ENCODE measurements at places on chromosomes 5 and 9.

DNA sequence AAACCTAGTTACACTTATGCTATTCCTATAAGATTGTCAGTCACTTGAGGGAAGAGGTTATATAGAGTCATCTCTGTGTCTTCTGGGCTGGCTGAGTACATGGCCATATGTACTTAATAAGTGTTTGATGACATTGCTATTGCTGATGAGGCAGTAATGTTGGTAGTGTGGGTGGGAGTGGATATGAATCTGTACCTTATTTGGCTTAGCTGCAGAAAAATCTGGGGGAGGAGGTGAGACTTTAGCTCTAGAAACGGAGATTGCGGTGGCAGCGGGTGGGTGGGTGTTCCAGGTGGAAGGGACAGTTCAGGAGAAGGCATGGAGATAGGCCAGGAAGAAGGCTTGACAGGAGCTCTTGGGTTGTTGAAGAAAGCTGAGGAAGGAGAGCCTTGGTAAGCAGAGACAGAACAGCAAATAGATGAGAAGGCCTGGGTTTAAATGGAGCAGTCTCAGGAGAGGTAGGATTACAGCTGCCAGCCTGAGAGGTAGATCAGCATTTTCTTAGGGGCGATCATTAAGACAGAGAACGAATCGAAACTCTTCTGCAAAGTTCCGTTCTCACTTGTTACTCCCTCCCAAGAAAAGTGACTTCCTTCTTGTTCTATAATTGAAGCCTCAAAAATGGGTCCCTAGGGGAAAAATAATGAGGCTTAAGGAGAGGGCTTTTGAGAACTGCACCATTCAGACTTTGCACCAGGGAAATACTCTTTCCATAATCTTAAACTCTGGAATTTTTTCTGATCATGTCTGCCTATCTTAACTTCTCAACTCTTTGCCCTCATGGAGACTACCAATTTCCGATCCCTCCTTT lies 160.5 kb downstream of the UNC13B start:
- no peak for DNase-seq

DNA sequence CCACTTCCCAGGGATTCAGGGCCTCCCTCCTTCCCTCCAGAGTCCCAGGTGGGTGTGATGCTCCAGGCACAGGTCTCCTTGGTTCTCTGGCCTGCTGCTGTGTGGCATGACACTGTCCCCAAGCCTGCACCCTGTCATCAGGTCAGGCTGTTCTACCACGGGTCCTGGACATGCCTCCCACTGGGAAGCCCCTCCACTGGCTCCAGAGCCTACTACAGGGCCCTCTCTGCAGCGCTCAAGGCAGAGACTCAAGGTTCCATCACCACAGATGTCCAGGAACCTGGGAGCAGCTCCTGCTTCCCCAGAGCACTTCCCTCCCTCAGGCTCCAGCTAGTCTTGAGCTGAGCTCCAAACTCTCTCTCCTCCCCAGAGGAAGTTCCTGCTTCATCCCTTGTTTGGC lies 237.3 kb downstream of the PBX3 start:
- DNase-seq = no peak

- no peak for DNase-seq
Observed at GRCh38 chr5:74155501-74155900, 485.0 kb downstream of the ENC1 start.

- no peak for DNase-seq
Observed at GRCh38 chr9:35293376-35293964, 131.7 kb downstream of the UNC13B start.

GRCh38 chr5:172321593-172321992 lies 38.0 kb upstream of the UBTD2 start:
- DNase-seq = no peak

- DNase-seq = peak; percentile 27
Observed at GRCh38 chr5:40679913-40680681, at the start of gene PTGER4. PTGER4 (plus strand) TSS chr5:40679915; CDS start chr5:40680994, 1,079 bp downstream.

GRCh38 chr9:98522487-98522886 lies 186.2 kb downstream of the GABBR2 start:
- no peak for DNase-seq

GRCh38 chr9:92292338-92293074 lies 991 bp downstream of the IARS1 start:
- DNase-seq = no peak

DNA sequence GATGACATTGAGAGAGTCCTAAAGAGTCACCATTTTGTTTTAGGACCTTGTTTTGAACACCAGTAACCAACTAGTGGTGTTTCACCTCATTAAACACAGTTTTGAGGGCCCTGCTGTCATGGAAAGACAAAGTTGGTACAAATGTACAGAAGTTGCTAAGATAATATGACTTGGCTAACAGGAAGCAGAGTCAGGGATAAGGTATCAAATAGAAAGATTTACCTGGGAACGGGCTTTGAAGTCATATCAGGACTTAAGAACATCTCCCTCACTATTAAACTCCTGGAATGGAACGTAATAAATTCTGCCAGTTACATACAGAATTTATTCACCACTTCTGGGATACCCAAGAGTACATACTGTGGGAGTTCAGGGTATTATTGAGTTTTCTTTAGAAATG lies 115.6 kb downstream of the SNCAIP start:
- DNase-seq = no peak

DNA sequence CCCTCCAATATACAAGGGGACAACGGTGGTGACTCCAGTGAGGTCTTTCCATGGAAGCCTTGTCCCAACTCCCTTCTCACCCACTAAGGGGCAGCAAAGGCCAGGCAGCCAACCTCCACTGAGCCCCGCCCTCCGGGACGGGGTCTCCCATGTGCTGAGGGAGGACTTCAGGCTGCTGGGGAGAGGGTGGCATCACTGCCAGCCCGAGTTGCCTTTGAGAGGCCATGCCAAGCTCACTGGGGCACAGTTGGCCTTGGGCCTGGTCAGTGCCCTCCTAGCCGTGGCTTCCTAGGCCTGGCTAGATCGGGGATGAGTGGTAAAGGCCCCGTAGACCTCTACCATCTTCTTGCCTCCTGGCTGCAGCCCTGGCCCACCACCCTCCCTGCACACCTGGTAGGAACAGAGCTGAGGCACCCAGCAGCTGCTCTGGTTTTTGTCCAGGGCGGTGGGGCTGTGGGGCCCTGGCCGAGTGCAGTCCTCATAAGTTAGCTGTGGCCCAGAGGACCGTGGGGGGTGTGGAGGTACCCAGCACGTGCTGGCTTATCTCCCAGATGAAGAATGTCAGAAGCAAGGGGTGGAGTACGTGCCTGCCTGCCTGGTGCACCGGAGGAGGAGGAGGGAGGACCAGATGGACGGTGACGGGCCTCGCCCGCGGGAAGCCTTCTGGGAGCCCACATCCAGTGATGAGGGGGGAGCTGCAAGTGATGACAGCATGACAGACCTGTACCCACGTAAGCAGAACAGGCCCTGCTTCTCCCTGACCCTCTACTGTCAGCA lies 3.2 kb downstream of the SURF2 start:
- no peak for DNase-seq

DNA sequence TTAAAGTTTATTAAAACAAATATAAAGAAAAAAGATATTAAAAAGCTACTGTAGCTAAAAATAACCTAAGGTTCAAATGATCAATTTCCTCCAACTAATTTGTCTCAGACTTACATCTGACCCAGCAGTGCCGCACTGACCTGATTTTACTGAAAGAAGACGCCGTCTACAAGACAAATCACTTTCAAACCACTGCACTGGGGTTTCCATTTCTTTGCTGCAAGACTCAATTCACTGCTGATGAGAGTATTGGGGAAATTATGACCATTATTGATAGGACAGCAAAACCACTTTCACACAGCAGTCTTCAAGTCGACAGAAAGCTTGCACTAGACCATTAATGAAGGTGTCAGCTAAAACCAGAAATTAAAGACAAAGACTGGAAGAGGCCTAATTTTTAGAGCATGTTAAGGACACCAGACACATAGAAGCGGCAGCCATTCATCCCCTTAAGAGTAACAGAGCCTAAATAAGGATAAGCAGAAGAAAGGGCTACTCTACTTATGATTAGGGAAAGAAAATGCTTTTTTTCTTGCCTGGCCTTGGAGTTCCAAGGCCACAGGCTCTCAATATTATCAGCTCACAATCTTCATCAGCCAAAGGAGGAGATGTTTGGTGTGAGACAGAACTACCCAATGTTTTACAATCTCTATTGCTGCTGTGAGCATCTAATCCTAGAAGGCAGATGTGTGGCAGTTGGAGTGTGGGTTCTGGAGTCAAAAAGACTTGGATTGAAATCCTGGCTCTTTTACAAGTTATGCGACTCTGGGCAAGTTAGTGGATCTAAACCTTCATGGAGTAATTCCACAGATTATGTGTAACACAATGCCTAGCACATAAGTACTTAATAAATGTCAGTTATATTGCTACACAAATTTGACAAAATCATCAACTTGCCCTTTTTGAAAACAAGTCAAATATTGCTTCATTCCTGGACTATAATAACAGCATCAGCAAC lies 190.7 kb downstream of the MAPKAP1 start:
- no peak for DNase-seq

GRCh38 chr5:172797771-172798191 lies 26.8 kb upstream of the DUSP1 start:
- DNase-seq = no peak

DNA sequence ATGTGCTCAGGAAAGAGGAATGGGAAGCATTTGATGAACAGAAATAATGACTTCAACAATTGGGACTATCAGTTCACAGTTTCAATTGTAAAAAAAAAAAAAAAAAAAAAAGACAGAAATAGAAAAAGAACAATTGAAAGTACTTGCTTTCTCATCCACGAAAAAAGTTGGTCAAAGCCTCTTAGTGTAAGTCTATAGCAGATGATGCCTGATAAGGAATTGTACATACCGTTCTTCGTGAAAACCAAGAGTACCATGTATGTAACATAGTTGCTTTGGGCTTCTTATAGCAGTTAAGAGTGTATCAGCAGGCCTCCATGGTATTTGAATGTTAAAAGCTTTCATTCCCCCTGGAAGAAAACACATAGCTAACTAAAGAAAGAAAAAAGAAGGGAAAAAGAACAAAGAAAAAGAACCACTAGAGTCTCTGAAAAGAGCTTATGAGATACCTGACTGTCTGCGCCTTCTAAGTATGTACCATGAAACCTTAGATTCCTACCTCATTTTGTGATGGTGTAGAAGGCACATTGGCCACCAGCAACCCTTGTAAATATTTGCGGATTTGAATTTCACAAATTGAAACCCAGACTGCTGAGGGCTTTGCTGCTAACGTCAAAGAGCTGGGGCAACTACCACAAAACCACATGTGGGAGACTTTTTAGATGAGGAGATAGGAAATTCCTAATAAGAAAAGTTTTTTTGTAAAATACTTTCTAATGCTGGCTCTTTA lies 75.2 kb downstream of the TMC1 start:
- DNase-seq = no peak

- DNase-seq = no peak
Observed at GRCh38 chr5:63011158-63011557, 432.5 kb downstream of the LRRC70 start.
